ENCODE measurements at places on chromosomes 6 and 20.
A peak's percentile ranks its signal among the peaks of the same experiment; 100 is the strongest.

DNA sequence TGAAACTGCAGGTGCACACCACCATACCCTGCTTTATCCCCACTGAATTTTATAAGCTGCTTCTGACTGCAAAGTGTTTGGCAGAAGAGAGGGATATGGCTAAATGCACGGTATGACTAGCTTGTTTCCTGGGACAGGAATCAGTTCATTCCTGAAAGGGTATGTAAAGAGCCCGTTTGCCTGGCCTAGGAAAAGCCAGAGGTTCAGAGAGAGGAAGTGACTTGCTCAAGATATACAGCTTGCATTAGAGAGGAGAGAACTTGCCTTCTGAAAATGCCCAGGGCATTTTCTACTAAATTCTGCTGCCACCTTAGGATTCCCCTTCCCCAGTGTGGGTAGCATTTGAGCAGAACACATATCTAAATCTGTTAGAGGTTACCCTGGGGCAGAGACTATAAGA, 683 bp upstream of the GCNT2 start:
- no peak for DNase-seq

GRCh38 chr6:20312606-20313005, 89.1 kb upstream of the E2F3 start:
- peak; percentile 73 for DNase-seq

DNA sequence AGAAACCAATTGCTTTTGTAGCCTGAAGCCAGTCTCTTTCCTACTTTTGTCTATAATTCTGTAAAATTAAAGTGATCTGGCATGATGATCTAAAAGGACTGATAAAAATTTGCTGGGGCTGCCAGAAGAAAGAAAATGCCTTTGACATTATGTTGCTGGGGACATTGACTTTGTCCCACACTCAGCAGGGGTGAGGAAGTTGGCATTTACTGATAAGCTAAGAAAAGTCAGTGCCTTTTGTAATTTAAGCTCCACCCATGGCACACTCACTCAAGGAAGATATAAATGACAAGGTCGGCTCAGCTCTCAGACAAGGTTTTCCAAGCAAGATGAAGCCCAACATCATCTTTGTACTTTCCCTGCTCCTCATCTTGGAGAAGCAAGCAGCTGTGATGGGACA, at the start of gene SEMG1:
Gene SEMG1, plus strand, starts transcription at position 309 of the 400 bp plus-strand sequence. Its CDS starts 21 bp downstream, at position 330.
- no peak for DNase-seq

- DNase-seq = no peak
Measured at GRCh38 chr6:127051571-127052260, 66.8 kb upstream of the RSPO3 start.

DNA sequence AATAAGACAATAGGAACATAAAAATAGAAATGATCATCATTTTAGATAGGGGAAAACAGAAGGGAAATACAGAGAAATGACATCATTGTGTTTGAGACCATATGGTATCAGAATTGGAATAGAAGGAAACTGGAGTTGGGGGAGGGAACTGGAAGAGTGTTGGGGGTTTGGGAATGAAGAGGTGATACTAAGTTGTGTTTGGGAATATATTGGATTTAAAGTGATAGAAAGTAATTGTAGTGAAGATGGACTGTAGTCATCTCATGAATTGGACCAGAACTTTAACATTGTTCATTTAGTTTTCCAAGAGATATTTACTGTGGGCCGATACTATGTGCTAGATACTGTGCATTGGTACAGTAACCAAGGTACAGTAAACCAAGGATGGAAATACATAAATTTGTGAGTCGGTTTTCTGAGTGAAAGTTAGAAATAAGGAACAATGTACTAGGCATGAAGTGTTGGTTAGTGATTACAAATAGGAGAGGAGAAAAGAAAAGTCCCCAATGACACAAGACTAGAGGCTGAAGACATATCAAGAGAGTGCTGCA, 32.3 kb downstream of the KCNQ5 start:
- DNase-seq = no peak

DNA sequence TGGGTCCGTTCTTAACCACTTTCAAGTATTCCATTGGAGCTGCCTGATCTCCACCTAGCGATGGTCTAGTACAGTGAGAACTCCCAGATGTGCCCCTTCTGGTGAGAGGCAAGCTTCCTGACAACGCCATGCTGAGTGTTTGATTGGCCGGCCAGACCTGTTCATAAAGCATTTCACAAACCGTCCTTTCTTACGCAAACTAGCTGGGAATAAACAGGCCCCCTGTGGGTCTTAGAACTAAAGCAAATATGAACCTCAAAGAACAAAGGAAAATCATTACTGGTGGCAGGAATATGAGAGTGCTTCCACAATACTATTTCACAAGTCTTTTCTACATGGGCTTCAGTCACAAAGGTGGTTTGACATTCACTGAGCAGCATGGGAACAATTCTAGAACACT, 15.6 kb upstream of the GCNT2 start:
- no peak for DNase-seq

DNA sequence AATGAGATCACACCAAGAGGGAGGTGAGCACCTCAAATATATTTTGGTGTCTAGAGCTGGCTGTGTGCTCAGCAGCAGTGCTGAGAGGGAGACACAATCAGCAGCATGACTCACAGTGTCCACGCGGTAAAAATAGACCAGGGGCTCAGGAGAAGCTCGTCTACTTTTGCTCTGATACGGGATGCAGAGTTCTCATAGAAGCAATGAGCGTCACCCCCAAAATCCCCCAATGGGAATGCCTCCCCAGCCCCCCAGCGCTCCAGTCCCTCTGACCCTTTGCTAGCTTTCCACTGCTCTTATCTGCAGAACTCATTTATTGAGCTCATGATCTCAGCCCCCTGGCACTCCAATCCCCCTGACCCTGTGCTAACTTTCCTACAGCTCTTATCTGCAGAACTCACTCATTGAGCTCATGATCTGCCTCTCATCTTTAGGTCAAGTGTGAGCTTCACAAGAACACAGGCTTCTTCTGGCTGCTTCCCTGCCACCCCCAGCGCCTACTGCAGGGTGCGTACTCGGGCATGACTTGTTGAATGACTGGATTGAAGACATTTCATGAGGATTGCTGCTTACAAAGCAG, 34.0 kb downstream of the SYNDIG1 start:
- DNase-seq = no peak

DNA sequence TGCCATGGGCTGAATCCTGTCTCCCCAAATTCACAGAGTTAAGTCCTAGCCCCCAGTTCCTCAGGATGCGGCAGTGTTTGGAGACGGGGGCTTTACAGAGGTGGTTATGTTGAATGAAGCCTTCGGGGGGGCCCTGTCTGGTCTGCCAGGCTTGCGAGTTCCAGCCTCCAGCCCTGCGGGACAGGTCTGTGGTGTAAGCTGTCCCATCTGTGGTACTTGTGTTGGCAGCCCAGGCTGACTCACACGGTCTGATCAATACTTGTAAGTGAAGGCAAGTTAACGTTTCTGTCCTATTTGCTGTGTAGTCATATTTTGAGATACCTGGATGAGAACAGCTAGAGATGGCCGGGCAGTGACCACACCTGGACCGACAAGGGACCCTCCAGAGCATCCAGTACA, 51.8 kb upstream of the GPR31 start:
- no peak for DNase-seq

DNA sequence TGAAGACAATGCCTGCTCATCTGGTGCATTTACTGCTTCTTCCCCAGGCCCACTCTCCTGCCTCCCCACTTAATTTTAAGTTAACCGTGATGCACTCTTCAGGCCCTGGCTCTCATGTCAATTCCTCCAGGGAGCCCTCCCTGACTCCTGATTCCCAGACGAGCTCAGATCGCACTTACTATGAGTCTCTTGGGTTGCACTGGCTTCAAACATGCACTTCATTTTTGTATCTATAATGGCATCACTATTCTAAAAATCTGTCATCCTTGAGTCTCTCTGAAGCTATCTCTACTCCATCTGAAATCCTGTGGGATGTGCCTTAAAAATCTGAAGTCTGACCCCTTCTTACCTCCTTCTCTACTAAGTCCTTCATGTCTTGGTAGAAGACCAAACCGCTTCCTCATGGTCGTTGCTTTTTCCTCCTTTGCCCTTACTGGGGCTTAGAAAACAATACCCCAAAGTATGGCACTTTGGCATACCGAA, 24.7 kb downstream of the COX4I2 start:
- DNase-seq = no peak

GRCh38 chr6:16168858-16169257, 40.0 kb downstream of the MYLIP start:
- no peak for DNase-seq

DNA sequence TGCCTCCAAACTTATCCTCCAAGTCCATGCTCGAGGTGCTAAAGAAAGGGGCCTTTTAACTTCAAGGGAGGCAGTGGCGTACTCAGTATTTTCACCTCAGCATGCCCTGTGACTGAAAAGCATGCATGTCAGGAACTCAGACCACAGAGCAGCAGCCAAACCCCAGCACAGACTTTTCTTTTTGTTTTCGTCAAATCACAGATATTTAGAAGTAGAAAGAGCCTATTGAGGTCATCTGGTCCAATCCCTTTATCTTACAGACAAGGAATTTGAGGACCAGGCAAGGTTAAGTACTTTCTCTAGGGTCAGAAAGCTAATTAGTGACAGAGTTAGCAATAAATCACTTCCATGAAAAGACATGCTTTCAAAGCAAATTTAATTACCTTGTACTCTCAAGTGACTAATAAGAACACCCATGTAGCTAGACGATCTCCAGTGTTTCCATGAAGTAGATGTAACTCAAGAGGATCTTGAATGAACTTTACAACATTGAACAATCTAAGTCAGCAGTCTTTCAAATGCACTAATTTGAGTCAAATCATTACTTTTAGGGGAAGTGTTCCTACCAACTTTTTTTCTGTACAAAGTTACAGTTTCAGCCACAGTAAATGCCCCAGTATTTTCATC, 35.9 kb downstream of the MOXD1 start:
- no peak for DNase-seq

DNA sequence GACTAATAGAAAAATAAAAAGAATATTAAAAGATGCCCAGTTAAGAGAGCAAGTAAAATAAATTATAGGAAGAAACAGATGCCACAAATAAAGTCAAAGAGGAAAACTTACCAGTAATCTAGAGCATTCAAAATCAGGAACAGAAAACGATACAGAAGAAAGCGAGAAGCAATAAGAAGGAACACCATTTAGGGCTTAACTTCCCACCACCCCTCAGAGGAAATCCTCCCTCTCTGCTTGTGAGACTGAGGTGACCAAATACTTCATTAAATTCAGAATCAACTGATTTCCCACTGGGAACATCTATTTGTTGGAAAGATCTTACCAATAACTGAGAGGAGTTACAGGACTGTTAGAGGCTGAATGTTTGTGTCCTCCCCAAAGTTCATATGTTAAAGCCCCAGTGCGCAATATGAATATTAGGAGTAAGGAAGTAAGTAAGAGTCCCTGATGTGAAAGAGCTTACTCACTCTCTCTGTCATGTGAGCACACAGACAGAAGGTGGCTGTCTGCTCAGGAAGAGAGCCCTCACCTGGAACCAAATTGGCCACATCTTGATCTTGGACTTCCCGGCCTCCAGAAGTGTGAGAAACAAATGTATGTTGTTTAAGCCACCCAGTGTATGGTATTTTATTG, 19.5 kb downstream of the KATNA1 start:
- no peak for DNase-seq

GRCh38 chr6:135423649-135424128, 73.9 kb downstream of the AHI1 start:
- peak; percentile 30 for DNase-seq

DNA sequence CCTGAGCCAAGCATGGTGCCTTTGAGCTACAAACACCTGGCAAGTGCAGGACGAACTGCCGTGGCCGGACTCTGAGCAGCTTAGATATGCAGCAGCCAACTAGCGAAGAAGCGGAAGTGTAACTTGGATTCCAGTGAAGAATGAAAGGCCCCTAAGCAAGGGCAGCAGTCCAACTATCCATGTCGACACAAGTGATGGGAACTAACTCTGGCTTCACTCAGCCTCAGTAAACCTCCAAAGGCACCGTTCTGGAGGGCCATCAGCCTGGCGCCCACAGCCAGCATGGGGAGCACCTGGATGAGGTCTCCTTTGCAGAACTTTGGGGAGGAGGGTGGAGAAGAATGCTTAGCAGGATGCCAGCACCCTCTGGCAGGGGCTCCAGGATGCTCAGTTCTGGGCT, 78.4 kb upstream of the MLN start:
- no peak for DNase-seq

- no peak for DNase-seq
Measured at GRCh38 chr20:50735813-50736212, 4.4 kb downstream of the PARD6B start.

DNA sequence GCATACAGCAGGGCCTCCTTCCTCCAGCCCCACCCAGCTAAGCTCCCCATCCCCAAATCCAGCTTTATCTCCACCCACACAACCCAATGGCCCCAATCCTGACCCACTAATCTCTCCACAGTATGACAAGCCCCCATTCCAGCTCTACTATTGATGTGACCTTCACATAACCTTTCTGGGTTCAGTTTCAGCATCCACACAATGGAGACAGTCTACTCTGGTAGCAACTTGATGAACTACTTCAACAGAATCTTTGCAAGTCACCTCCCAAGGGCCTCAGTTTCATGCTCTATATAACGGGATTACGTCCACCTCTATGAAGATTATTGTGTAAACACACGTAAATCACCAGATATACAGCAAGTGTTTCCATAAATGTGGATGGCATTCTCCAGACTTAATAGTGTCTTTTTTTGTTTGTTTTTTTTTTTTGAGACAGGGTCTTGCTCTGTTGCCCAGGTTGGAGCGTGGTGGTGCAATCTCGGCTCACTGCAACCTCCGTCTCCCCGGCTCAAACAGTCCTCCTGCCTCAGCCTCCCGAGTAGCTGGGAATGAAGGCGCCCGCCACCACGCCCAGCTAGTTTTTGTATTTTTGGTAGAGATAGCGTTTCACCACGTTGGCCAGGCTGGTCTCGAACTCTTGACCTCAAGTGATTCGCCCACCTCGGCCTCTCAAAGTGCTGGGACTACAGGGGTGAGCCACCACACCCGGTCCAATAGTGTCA, 1.4 kb downstream of the AHCY start:
- DNase-seq = peak; percentile 60

GRCh38 chr20:53559816-53560215, 33.8 kb downstream of the ZNF217 start:
- DNase-seq = no peak

DNA sequence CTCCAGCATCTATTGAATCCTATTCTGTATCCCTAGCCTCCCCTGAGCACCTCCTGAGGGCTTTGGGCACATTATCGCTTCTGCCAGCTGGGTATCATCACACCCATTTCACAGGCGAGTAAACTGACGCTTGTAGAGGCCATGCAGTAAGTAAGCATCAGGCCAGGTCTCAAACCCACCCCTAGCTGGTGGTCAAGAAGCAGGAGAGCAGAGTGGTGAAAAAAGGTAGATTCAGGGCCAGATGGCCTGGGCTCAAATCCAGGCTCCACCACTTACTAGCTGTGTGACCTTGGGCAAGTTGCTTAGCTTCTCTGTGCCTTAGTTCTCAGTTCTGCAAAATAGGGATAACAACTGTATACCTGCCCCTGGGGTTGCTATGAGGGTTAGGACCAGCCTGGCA, 19.9 kb downstream of the GRM4 start:
- DNase-seq = no peak

GRCh38 chr20:63856098-63856511, 5.2 kb upstream of the ABHD16B start:
- DNase-seq = no peak

GRCh38 chr6:43986177-43986825, 141.0 kb downstream of the MRPL14 start:
- no peak for DNase-seq

All from D341Med (cell line).